Stimulated activated CD4-positive, alpha-beta T cell treated with anti-CD3 and anti-CD28 coated beads, Interleukin-4, amount 100 ng/mL, for 24 hours (primary cell): ENCODE measurements at places on chromosomes 5 and 9.

- DNase-seq: no peak
These were observed 119.0 kb downstream of the PIK3R1 start for GRCh38 chr5:68334553-68334886.

DNA sequence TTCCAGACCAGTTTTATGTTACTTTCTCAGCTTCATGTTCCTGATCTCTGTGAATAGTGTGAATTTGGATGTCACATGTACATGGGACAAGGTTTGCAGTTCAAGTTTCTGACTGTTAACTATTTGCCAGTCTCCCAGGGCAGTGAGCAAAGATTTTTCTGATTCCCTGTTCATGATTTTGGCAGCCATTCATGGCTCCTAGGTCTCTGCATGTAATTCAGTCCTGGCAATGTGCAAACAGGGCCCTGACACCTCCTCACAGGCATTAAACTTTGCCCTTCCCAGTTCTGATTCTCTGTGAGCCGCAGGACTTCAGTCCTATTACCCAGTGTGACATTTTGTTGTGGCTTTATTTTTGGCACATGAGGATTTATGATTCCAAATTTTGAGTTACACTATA lies 349.7 kb downstream of the ARRDC3 start:
- DNase-seq: no peak

GRCh38 chr5:149860801-149861322 lies 83.7 kb downstream of the PDE6A start:
- no peak for DNase-seq

DNA sequence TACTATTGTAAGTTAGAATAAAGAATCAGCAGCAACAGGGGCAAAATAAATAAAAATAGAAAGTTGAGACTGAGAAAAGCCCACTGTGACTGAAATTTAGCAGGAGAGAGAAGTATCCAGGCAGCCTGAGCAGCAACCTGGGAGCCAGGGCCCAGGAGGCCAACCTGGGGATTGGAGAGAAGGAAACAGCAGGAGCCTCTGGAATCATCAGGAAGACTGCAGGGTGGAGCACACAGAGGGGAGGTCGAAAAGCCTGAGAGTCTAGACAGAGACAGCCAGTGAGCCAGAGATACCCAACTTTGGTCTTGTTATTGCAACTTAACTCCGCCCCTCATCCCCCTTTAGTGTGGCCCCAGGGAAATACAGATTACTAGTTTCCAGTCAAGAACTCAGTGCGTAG lies 98.6 kb downstream of the SLC1A3 start:
- DNase-seq: no peak

DNA sequence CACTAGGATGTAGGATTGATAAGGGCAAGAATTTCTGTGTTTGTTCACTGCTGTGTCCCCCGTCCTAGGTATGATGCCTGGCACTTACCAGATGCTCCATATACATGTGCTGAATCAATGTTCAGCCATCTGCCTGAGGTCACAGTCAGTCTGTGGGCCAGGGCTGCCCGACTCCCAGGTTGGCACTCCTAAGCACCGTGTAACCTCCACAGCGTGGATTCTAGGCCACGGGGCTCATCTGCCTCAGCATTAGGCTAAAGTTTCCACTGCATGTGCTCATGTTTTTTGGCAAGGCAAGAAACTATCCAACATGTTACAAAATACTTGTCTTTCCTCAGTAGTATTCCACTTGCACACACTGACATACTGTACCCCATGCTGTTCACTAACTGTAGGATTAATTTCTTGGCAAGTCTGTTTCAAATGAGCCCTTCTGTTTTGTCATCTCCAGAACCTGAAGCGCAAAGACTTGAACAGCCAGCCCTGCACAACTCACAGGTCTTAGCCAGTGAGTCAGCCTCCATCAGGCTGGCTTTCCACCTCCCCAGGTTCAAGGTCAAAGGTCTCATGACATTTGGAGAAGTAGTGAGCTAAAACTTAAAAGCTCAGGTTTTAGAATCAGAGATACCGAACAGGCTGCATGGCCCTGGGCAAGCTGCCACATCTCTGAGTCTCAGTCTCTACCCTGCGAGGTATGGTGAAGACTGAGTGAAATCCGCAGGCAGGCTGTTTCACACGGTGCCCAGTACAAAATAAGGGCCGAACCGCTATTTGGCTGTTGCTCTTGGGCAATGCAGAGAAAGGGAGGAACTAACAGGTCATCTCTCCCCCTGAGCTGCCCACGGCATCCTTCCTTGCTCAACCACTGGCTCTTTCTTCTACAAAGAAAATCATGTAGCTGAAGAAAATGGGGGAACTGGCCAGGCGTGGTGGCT lies 7.2 kb downstream of the TOR1A start:
- DNase-seq: no peak

DNA sequence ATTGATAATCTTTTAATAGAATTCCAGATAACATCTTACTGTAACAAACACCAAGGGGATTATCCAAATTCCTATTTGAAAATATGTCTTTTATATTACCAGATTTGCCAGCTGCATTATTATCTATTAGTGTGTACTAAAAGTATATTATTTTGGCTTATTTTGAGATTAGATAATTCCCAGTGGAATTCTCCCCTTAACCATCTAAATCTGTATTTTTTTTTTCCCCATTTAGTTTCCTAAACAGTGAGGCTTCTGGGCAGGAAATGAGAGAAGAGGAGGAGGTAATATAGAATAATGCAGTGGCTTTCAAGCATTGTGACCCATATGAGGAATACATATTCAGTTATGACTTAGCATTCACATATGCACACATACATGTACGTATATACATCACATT lies 53.5 kb upstream of the ABL1 start:
- DNase-seq: no peak

DNA sequence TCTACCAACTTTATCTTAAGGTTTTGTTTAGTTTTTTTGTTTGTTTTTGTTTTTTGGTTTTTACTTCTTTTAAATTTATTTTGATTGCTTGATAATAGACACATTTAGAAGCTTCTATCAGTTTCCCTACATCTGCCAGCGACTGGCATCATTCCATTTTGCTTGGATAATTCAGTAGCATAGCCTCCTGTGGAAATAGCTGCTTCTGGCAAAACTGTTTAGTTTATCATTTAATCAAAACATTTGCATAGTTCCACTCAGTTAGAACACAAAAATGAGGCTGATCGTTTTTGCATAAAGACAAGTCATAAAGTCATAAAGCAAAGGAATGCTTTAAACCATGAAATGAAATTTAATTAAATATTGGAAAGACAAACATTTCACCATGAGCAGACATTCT lies 133.7 kb upstream of the NFIL3 start:
- no peak for DNase-seq

- no peak for DNase-seq
These were observed 9.9 kb downstream of the REEP2 start for GRCh38 chr5:138448481-138449398.

DNA sequence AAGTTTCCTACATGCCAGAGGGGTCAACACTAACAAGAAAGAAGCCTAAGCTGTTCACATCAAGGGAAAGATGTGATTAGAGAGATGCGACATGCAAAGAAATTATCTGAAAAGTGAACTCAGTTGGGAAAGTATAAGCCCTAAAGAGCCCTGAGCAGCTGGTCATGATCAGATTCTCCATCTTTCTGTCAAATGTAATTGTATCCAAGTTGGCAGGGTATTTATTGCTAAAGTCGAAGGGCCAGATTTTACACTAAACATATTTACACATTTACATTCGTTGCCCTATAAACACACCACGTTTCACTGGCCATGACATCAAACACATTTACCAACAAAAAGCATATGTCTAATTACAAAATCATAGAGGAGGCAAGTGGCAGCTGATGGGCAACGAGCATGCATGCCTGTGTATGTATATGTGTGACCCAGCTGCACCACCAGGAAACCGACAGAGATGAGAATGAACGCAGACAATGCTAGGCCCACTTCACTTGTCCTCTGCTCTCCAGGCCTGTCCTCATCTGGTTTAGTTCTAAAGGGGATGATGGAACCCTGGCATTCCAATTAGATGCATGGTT lies 6.3 kb downstream of the FOXD1 start:
- no peak for DNase-seq

DNA sequence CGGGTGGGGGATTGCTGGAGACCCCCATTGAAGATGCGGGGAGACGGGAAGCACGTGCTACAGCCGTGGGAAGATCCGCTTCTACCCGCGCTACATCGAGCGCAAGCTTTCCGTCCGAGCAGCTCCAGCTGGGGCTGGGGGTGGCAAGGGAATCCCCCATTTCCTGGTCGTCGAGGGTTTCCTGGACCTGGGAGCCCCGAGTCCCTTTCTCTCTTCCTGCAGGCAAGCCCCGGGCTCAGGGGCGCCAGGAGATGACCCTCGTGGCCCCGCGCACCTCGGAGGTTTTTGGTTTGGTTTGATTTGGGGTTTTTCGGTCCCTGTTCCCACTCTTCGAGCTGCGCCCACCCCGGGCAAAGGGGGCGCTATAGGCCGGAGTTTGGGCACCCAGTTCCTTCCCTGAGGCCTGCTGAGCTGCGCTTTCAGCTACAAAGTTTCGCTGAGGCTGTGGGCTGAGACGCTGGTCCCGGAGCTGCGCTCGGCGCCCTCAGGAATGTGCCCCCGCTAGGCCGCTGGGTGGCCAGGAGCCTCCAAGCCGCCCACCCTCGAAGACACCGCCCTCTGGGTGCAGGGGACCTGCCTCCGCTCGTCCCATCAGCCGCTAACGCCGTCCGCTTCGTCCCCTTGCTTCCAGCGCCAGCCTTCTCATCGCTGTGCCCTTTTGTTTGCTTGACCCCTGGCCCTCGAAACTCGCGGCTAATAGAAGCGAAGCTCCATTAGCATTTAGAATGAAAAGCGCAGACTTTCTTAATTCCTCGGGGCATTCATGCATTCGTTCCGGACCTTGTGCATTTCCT lies 2.9 kb downstream of the NR4A3 start:
- DNase-seq: peak; percentile 66

DNA sequence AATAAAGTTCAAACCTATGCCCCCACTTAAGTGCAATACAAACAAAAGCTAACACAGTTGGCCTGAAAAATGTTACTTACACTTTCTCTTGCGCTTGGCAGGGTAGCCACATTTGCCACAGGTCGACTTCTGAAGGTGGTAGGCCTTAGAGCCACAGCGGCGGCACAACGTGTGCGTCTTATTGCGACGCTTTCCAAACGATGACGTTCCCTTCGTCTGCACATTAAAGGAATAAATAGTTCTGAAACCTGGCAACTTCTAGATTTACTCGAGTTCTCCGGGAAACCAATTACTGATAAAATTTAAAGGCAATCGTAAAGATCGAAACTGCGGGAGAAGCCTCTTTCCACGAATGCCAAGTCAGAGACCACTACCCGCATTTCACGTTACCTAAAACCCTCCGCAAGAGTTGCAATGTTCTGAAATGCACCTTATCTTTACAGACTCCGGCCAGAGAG lies 602 bp downstream of the RPL37 start:
- peak; percentile 43 for DNase-seq

DNA sequence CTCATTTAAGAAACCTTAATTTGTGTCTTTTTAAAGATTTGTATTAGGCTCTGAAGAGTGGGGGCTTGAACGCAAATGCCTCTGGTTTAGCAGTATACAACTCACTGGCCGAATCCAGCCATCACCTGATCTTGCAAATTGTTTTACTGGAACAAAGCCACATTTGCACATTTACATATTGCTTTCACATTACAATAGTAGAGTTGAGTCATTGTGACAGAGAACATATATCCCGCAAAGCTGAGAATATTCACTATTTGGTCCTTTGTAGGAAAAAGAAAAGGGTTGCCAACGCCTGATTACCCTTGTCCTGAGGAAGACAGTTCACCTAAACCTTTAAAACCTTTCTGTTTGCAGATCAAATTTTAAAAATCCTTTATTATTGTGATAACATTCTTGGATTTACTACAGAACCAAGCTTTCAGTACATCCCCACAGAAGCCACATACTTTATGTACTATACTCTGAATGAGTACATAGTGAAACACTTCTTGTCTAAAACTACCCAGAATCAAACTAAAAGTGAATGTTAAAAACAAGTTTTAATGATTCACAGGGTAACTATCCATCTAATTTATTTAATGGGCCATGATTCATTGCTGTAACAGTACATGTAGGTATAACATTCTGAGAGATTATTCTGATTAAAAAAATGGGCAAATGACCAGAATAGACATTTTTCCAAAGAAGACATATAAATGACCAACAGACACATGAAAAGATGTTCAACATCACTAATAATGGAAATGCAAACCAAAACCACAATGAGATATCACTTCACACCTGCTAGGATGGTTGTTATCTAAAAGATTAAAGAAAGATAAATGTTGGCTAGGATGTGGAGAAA lies 161.0 kb downstream of the SLC25A46 start:
- no peak for DNase-seq

DNA sequence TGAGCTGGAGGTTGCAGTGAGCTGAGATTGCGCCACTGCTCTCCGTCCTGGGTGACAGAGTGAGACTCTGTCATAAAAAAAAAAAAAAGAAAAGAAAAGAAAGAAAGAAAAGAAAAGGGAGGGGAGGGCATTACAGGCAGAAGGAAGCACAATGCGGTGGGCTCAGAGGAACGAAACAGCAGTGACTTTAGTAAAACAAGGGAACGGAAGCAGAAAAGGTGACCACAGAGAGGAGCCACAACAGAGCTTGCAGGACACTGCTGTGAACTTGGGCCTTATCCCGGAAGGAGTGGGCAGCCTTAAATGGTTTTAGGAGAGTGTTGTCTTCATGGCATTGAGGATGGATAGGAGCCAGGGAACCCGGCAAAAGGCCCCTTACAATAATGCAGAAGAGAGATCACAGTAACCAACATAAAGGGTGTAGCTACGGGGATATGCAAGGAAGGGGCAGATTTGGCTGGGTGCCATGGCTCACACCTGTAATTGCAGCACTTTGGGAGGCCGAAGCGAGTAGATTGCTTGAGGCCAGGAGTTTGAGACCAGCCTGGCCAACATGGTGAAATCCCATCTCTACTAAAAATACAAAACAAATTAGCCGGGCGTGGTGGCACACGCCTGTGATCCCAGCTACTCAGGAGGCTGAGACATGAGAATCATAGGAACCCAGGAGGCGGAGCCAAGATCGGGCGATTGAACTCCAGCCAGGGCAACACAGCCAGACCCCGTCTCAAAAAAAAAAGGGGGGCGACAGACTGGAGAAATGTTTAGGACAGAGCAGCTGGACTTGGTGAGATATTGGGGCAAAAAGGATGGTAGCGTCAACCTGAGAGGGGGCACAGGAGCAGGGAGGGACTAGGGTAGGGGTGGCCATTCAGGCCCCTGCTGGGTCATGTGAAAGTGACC lies 83.9 kb upstream of the ZBTB43 start:
- DNase-seq: no peak

DNA sequence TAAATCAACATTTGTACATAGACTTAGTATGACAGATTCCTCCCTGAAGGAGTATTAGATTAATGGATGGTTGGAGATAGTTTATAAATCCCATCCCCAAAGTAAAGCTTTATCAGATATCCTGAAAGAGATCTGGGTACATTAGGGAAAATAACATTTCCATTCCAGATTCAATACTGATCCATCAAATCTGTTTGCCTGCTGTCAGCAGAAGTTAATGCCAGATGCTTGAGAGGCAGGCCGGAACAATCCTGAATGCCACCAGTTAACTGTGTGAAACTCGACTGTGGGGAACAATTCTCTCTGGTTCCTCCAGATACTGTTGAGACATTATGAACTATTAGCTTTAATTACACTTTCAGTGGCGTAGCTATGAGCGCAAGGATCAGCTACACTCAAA lies 1166.8 kb downstream of the MAT2B start:
- no peak for DNase-seq

GRCh38 chr9:81193362-81194339 lies 495.7 kb downstream of the TLE1 start:
- DNase-seq: no peak
